ENCODE measurements at places on chromosomes 13 and 19.
A peak's percentile ranks its signal among the peaks of the same experiment; 100 is the strongest.

DNA sequence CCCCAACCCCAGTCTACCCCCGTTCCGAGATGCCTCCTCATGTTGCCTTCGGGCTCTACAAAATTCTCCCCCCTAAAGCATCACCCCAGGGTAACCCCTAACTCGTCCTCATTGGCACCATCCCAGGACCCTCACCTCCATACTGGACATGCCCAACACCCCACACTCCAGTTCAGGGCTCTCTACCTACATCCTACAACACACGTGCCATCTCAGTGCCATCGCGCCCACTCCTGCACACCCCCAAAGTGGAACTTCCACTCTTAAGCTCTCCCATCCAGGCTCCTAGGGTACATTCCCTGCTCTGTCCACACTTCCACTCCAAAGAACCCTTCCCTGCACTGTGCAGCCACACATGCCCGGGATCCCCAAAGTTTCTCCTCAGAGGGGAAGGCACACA lies 827 bp upstream of the FKRP start:
- DNase-seq: no peak

GRCh38 chr13:110874508-110874960 lies 40.3 kb downstream of the ANKRD10 start:
- no peak for DNase-seq

DNA sequence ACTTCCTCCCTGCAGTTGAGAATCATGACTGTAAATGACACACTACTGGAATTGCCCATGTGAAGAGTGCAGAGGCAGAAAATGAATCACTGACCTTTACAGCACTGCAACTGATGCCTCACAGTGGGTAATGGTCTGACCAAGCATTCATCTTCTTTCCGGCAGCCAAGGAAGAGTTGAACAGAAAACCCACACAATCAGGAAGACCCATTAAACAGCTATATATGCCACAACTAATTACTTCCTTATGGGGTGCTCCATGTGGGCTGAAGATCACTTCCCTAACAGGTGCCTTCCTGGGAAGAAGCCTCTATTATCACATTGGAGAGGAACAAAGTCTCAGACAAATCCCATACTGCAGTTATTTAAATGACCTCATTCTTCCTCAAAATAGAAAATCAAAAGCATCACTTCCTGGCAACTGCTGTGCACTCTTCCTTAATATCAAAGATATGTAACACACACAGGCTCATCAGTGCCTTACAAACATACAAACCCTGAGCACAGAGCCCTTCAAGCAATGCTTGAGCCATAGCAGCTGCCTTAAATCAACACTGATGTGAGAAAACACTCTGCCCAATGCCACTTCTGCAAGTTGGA lies 45.8 kb downstream of the RUBCNL start:
- DNase-seq: peak; percentile 18

GRCh38 chr13:109628251-109628699 lies 158.1 kb downstream of the IRS2 start:
- peak; percentile 88 for DNase-seq

GRCh38 chr13:79500829-79501228 lies 19.9 kb downstream of the NDFIP2 start:
- no peak for DNase-seq

DNA sequence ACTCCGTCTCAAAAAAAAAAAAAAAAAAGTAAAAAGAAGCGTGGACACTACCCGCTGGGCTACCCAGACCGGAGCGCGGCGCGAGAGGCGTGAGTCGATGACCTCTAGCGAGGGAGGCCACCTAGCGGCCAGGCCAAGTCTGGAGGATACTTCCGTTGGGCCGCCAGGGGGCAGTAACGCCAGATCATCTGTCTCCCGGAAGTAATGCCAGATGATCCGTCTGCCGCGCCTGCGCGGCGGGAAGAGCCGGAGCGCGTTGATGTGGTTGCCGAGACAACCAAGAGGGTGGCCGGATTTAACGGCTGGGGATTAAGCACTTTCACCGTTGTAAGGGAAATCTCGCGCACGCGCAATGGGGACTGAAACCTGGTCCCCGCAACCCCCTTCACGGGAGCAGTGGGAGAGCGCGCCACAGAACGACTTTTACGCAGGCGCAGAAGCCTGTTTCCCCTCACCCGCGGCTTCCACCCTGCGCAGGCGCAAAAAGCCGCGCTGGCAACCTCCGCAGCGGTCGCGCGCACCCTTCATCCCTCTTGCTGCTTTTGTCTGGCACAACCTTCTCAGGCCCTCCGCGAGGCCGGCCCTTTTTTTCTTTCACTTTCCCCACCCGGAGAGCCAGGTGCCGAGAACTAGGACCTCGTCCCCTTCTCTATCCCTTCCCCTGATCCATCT lies 1.0 kb upstream of the U2AF2 start:
- peak; percentile 90 for DNase-seq

GRCh38 chr19:34508540-34508939 lies 27.0 kb downstream of the WTIP start:
- DNase-seq: no peak

DNA sequence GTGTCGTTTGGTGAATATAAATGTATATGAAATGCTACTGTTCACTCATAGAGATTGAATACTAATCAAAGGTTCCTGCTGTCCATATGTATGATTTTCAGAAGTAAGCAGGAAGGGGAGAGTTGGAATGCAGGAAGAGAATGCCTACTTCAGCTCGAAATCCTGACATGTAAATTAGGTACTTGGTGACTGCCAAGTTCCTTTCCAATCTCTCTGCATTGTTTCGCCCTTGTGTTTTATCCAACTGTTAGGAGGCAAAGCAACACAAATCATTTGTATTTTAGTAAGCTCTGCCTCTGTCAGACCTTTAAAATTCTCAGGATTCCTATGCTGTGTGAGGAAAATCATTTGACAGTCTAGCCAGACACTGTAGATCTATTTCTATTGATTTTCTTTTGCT lies 9.0 kb downstream of the STARD13 start:
- no peak for DNase-seq

GRCh38 chr19:7830272-7830771 lies 304 bp downstream of the EVI5L start:
- no peak for DNase-seq

GRCh38 chr19:41927497-41928192 lies 604 bp downstream of the ERFL start:
- DNase-seq: no peak

Measured in GM04503 (cell line).